ENCODE measurements at places on chromosomes 3 and 15.

- no peaks in the 10 kb centered on the region for H3K27me3 ChIP-seq
- H3K4me3 ChIP-seq: no peak overlapping the region
- DNase-seq: no peak
- no peaks in the 10 kb centered on the region for H3K36me3 ChIP-seq
- no peak overlapping the region for H3K27ac ChIP-seq
Measured at GRCh38 chr15:85651548-85651947, 143.2 kb downstream of the KLHL25 start.

DNA sequence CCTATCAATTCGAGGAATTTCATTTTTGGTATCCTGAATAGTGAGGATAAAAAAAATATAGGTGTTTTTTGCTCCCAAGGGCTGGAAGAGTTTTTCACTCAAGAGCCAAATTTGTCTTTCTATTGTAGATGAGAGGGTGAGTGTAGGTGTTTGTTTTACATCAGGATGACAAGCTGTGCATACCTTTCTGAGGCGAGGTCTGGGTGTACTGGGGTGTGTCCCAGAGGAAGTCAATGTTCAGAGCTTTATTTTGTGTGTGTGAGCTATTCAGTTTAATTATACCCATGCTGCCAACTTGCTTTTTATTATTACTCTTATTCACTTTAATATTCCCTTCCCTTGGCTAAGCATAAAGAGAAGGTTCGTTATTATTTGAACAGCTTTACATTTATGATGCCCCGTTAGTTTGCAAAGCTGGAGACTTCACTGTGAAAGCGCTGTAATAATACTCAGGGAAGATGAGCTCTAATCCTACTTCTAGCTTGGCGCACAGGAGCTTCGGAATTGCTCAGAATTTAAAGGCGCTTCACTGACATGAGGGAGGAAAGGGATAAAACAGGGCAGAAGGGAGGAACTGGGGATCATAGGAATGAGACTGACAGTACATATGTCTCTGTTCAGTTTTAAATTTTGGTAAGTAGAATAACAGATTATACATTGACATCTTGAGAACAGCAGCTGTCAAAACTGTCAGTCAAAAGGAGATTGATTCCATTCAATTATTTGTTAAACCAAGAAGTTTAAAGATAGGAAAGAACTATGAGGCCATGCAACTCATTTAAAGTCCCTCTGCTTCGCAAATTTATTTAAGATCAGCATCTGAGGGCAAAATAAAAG is 117.7 kb upstream of the TP63 start:
- no peak for DNase-seq
- H3K27ac ChIP-seq: no peak overlapping the region
- no peaks in the 10 kb centered on the region for H3K4me1 ChIP-seq
- H3K4me3 ChIP-seq: no peak overlapping the region

GRCh38 chr3:184295771-184296170 is 3.3 kb upstream of the PSMD2 start:
- DNase-seq: no peak
- H3K4me3 ChIP-seq: no peak overlapping the region
- no peak overlapping the region for H3K27ac ChIP-seq

GRCh38 chr15:74414603-74415338 is 19.0 kb downstream of the SEMA7A start:
- peaks cover 9% of the 10 kb centered on the region for H3K36me3 ChIP-seq
- no peaks in the 10 kb centered on the region for H3K4me1 ChIP-seq
- H3K4me3 ChIP-seq: no peak overlapping the region
- H3K27me3 ChIP-seq: no peaks in the 10 kb centered on the region
- DNase-seq: no peak
- no peak overlapping the region for H3K27ac ChIP-seq

DNA sequence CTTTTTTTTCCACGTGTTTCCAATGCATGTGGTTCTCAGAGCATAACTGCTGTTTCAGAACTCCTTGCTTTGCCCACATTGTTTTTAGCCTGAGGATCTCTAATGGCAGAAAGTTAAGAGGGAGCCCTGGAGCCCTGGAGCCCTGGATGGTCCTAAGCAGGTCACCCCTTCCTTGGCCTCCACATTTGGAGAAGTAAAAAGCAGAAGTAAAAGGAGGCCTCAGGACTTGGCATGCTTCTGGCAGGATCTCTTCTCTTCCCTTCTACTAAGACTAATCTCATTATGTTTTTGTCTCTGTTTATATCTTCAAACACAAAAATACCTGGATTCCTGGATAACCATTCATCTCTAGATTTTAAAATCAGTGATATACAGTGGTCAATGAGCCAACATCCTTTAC is 50.1 kb downstream of the P2RY1 start:
- H3K27ac ChIP-seq: no peak overlapping the region
- H3K27me3 ChIP-seq: no peaks in the 10 kb centered on the region
- H3K36me3 ChIP-seq: no peaks in the 10 kb centered on the region
- H3K4me3 ChIP-seq: no peak overlapping the region
- DNase-seq: no peak
